ENCODE measurements at places on chromosomes 6 and 20.

DNA sequence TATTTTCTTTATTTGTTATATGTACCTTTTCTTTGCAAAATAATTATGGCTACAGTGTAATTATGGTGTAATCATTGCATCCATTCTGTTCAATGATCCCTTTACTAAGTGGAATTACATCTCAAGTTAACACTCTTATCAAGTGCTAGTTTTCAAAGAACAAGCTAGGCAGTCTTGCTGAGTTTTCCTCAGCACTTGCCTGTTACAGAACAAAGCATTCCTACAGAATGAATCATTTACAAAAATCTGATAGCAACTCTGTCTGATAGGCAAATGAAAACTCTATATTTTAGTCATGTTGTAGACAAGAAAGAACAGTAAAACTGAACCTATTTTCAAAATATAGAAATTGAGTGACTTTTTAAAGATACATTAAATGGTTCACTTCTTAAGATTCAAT lies 109.8 kb upstream of the POU3F2 start:
- no peak for DNase-seq

DNA sequence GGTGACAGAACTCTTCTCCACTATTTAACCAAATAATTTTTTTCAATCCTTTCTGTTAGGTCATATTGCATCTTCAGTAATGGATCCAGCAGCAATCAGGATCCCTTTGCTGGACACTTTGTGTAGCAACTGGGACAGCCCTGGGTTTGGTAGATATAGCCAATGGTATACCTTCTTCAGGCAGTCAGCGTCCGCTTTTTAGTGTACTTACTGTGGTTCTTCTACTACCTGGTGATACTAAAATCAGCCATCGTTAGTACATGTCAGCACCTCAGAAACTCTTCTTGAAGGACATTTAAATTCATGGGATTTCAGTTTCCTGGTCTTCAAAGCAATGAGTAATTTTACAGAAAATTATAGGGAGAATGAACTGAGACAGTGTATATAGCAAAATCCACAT lies 93.5 kb downstream of the ADGRG6 start:
- no peak for DNase-seq

DNA sequence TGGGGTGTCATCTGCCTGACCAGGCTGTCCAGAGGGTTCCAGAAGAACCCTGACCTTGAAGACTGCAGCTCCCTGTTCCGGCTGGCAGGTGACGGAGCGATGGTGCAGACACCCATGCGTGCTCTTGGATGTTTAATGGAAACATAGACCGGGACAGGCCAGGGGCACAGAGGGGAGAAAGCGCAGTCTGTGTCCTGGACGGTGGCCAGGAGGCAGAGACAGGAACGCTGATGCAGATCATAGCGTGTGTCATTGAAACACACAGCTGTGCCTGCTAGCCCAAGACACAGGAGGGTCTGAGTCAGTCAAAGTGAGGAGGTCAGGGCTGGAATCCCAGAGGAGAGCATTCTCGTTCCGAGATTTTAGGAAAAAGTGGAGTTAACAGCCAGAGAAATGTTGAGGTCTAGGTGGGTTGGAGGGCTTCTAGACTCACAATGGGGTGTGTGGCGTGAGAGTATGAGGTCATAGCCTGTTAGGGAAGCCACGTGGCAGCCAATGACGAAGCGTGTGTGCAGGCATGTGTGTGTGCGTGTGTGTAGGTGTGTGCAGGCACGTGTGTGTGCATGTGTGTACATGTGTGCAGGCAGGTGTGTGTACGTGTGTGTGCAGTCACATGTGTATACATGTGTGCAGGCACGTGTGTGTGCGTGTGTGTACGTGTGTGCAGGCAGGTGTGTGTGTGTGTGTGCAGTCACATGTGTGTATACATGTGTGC lies 167.0 kb downstream of the ERMARD start:
- DNase-seq: no peak

DNA sequence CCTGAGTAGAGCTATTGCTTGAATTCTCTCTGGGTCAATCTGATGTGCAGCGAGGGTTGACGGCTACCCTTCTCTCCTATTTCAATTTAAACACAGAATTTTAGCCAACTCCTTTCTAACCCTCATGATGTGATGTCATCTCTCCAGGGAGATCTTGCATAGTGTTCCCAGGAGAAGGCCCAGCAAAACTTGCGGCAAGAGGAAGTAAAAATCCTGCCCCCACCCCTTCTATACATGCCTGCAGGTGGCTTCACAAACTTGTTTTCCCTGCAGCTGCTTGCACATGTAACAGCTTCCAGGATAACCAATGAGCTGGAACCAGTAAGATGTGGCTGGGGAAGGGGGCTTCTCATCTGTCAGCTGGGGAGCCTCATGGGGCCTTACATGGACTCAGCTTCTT lies 169.3 kb upstream of the CDH4 start:
- DNase-seq: no peak

DNA sequence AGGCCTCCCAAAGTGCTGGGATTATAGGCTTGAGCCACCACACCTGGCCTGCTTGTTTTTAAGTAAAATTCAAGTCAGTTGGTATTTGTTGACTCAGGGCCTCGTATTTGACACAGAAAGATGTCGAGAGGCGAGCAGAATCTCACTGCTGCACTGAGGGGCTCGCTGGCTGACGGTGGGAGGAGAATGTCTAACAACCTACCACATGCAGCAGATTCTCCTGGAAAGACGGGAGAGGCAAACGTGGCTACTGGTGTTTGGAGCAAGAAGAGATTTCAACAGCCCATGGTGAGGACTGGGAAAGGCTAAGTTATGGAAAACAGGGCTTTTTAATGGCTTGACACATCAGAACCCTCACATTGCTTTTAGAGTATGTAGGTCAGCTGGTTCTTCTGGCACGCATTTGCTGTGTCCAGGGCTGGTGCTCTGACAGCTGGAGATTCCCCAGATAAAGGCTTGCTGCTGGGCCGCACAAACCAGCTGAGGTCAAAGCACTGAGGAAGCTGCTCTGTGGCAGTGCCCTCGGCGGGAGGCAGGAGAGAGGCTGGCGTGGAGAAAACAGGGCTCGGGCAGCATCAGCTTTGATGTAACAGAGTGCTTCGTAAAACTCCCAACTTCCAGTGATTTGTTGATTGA lies 84.2 kb upstream of the FRMD1 start:
- no peak for DNase-seq

GRCh38 chr6:153103319-153103655 lies 27.8 kb downstream of the RGS17 start:
- DNase-seq: no peak

- DNase-seq: no peak
These were observed 42.0 kb upstream of the DSN1 start for GRCh38 chr20:36815454-36816091.

GRCh38 chr6:14224359-14225103 lies 107.0 kb downstream of the CD83 start:
- DNase-seq: no peak

DNA sequence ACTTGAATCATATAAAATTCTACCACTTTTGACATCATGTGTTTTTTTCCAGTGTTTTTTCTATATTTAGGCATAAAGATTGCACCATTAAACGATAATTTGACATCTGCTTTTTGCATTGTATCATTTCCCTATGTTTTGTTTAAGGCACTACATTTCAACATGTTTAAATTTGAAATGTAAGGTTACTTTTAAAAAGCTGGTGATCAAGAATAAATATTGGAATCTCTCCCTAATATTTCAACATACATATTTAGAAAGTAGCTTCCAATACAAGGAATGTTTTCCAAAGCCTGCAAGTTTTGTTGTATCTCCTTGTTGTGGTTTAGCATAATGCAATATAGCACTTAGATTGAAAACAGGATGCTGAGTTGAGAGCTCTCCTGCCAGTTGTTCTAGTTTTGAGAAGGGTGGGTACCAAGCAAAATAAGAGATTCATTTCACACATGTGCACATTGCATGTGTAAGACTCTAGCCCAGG lies 76.5 kb downstream of the SYNJ2 start:
- DNase-seq: no peak

- DNase-seq: no peak
These were observed 164.9 kb downstream of the TMEM242 start for GRCh38 chr6:157158456-157158855.

DNA sequence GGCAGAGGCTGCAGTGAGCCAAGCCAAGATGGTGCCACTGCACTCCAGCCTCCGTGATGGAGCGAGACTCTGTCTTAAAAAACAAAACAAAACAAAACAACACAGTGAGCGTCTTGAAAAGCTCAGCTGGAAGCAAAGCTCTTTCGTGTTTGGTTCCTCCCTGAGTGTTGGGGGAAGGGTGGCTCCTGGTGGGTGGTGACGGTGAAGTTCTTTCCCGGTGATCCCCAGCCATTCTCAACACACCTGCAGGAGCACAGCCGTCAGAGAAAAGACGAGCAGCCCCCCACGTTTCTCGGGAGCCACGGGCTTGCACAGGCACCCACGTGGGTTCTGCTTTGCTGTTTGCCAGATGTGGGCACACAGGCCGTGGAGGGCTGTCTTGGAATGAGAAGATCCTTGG lies 3.2 kb downstream of the BHLHE23 start:
- DNase-seq: no peak

DNA sequence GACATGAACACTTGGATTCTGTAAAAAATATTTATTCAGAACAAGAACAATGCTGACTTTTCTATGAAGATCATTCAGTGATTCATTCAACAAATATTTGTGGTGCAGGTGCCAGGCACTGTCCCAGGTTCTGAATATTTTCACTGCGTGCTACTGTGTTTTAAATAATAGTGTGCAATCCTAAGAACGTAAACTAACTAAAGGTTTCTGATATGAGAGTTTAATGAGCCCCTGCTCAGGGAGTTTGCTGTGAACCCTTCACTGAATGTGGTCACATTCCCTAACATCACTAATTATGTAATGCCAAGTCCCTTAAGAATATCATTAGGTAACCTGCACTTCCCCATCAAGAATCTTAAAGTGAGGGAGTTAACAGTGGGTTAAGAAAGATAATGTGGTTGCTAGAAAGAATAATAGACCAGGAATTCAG lies 1.7 kb upstream of the TMEM170B start:
- no peak for DNase-seq

- DNase-seq: no peak
These were observed 49.0 kb upstream of the STX16 start for GRCh38 chr20:58602124-58602523.

- DNase-seq: no peak
These were observed 59.6 kb downstream of the JARID2 start for GRCh38 chr6:15305496-15305895.

DNA sequence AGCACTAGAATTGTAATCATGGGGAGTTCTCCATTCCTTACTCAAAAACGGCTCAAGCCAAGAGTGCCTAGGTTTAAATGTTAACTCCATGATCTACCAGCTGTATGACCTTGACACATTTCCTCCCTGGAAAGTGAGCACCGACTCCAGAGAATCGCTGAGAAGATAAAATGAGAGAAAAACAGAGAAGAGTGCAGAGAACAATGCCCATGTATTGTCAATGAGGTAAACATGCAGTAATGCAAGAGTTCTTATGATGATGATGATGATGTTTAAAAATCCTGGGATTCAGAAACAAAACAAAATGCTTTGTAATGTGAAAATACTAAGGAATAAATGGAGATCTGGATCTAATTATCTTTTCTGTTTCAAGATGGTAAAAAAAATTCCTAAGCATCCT lies 64.8 kb upstream of the BEND6 start:
- no peak for DNase-seq

DNA sequence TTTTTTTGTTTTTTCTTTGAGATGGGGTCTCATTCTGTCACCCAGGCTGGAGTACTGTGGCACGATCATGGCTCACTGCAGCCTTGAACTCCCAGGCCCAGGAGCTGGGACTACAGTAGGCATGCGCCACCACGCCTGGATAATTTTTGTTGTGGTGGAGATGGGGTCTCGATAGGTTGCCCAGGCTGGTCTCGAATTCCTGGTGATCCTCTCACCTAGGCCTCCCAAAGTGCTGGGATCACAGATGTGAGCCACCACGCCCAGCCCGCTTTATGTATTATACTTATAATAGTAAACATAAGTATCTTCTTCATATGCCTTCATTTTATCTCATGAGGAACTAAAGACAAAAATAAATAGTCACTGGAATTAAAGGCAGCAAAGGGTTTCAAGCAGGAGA lies 63.5 kb downstream of the GINS1 start:
- DNase-seq: no peak

DNA sequence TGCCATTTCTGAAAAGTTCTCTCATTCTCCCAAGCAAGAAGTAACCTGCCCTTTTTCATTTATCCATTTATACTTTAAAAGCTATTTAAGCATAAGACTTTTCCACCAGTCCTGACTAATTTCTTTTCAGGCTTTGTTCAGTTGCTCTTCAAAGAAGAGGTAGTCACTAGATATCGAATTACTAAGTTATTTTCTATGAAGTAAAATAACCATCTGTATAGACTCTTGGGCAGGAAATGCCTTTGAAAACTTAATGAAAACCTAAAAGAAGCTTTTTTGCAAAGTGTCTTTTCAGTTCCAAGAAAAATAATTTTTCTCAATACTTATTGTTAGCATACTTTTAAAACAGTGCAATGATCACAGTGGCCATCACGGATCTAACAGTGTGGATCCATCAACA lies 31.3 kb upstream of the LAMP5 start:
- no peak for DNase-seq

DNA sequence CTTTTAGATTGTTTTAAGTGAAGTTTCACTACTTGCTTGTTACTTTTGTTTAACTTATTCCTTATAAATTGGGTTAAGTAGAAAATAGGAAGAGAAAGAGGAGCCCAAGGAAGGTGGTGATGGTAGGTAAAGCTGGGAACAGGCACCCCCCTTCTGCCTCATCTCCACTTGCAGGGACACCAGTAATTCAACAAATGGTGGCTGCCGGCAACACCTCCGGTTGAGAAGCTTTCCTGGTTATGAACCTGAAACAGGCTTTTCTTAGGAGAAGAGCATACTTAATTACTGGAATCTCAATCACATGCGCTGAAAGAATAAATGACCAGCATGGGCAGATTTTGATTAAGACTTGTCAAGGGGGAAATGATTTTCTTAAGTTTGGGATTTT lies 158.9 kb upstream of the ZNF217 start:
- DNase-seq: no peak

DNA sequence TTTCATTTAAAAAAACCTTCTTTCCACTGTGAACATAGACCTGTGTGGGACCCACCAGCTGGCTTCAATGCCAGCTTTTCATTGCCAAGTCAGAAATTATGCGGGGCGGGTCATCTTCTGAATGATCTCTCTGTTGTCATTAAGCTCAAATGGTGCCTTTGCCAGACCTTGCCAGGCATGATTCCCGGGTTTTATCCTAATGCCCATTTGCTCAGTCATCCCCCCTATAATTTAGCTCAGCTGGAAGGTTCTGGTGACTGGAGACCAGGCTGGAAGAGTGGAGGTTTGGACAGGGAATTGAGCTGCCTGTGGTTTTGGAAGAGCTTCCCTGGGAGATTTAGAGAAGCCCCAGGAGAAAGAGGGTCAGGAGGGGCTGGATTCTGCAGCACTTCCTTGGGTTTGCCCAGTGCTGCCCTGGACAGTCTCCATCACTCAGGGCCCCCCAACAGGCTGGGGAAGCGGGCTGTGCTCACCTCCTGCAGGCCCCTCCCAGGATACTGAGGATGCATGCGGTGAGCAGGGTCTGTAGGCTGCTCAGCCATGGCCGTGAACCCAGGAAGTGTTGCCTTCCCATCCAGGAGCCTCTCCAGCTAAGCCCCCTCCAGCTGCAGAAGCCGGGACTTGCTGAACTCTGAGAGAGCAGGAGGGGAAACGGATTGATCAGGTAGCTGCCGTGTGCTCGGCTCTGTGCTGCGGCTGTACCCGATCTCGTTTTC lies 273.0 kb downstream of the CDH4 start:
- no peak for DNase-seq

Data from effector CD4-positive, alpha-beta T cell (primary cell).